Stimulated activated CD8-positive, alpha-beta memory T cell treated with anti-CD3 and anti-CD28 coated beads, Interleukin-2, amount 100 ng/mL, for 1 hour (primary cell): ENCODE measurements at places on chromosomes 1 and 21.
A peak's percentile ranks its signal among the peaks of the same experiment; 100 is the strongest.

GRCh38 chr1:247304031-247304430 is 27.6 kb downstream of the ZNF496 start:
- no peak for DNase-seq

DNA sequence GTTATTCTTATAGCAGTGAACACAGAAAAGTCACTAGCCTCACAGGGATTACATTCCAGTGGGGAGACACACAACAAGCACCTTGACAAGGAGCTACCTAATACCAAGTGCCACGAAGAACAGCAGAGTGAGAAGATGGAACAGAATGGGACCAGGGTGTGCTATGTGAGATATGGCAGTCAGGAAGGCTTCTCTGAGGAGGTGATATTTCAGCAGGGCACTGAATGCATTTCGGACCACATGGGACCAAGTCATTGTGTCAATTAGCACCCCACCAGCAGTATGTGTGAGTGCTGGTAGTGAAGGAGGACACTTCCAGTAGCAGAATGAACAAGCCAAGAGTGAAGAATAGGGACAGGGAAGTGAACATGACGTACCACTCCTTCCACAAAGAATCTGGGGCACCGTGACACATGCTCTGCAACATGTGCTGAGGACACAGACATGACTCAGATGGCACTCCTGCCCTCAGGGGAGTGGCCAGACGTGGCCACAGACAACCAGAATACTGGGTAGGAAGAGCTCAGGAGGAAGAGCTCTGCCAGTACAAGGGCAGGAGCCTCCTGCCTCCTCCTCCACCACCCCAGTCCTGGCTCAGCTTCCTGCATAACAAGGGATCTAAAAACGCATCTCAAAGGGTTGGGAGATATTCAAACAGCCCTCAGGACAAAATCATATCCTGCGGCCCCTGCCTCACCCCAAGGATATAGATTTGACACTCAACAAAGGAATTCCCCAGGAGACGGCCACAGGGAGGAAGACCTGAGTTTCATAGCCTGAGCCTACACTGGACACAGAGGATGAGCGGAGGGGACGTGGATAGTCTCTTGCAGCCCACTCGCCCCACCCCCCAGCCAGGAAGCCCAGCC is 102.5 kb downstream of the TRABD2B start:
- no peak for DNase-seq

DNA sequence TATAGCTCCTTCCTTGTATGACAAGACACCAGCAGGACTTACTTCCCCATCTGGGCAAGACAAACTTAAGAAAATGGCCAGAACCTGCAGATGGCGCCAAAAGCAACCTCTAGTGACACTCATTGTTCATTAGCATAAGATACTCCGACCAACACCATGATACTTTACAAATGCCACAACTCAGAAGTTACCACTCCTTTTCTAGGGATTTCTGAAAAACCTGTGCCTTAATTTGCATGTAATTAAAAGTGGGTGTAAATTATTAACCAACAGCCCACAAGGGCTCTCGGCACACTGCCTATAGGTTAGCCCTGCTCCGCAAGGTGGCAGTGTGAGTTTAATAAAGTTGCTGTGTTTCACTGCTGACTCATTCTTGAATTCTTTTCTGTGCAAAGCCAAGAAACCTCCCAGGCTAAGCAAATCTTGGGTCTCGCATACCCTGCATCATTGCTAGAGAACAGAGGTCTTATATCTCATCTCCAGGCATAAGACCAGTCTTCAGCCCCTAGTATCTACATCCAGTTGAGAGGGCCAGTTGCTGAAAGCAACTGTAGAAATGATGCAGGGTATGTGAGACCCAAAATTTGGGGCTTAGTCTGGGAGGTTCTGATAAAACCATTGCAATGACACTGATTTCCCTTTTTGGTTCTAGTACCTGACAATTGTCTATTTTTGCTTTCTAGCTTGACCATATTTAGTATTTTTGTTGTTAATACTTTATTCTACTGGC is 86.4 kb downstream of the FAF1 start:
- DNase-seq: peak; percentile 27

DNA sequence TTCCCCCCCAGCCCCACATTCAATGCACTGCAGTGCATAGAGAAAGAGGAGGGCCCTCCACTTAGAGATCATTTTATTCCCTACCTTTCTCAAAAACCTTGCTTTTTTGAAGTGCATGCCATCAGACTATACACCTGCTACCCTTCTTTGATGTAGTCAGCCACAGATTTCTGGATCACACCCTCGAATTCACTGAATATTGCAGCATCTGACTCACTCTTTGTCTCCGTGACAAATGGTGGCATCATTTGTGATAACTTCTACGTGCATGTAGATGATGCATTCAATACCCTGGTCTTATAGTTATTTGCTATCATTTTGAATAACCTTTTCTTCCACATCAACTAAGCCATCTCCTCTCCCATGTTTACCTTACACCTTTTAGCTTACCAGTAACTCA is 310.3 kb upstream of the SGIP1 start:
- no peak for DNase-seq

DNA sequence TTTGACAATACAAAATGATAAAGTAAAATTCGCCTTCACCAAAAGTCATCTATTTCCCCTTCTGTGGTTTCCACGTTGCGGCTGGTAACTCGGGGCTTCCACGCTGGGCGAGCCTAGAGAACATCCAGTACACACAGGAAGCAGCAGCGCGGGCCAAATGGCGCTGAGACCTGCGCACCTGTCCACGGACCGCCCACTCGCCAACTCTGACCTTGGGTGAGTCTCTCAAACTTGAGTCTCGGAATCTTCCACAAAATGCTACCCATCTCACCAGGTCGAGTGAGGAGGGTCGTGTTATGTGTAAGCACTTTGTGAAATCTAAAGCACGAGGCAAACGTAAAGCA is 820 bp upstream of the TTF2 start:
- peak; percentile 45 for DNase-seq

- DNase-seq: no peak
Measured at GRCh38 chr1:14039582-14040430, 339.8 kb downstream of the PRDM2 start.

DNA sequence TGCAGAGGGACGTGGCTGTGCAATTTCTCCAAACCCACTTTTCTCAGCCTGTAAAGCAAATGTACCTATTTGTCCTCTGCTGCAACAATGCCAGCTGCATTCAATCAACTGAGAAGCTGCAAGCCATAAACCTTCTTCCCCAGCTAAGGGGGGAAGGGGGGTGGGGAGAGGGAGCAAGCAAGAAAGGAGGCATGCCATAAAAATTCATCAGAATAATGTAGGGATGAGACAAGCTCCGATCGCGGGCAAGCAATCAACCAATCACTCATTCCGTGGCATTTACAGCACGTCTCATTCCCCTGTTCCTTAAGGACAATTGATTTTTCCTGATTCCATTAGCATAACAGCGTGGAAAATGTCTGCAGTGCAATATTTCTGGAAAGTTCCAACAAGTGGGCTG is 144.8 kb downstream of the DMRTA2 start:
- DNase-seq: no peak

DNA sequence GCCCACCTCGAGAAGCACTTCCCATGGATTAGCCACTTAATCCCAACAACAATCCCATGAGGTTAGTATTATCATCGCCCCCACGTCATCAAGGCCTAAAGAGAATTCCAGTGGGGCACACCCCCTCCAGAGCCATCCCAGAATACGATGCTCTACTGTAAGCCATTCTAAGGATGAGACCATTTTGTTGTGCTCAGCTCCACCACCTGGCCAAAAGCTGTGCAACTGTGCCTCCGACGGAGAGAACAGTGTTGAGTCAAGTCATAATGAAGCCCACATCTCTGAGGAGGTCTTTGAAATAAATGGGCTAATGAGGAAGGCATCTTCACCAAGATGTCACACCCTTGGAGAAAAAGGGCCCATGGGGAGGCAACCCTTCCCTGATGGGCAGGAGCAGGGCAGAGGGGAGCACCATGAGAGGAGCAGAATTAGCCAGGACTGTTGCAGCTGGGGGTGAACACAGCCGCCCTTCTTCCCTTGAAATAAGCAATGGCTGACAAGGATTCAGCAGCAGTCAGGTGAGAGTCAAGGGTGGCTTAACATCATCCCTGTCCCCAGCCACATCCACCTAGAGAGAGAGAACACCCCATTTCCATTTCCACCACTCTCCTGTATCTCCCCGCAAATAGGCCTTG is 14.6 kb downstream of the SYF2 start:
- no peak for DNase-seq

GRCh38 chr21:32308696-32309095 is 10.0 kb downstream of the MRAP start:
- no peak for DNase-seq

GRCh38 chr21:41761211-41761933 is 5.5 kb downstream of the RIPK4 start:
- DNase-seq: no peak

GRCh38 chr1:39900662-39901463 is 854 bp downstream of the MYCL start:
- DNase-seq: no peak

- DNase-seq: no peak
Measured at GRCh38 chr1:116368241-116368640, 4.8 kb upstream of the ATP1A1 start.

GRCh38 chr1:41689558-41689981 is 205.1 kb upstream of the EDN2 start:
- DNase-seq: no peak

GRCh38 chr1:167086033-167086432 is 4.1 kb downstream of the GPA33 start:
- DNase-seq: no peak

GRCh38 chr1:109255097-109255651 is 5.8 kb downstream of the CELSR2 start:
- DNase-seq: no peak

GRCh38 chr1:63714482-63714760 is 59.4 kb upstream of the ROR1 start:
- DNase-seq: no peak

DNA sequence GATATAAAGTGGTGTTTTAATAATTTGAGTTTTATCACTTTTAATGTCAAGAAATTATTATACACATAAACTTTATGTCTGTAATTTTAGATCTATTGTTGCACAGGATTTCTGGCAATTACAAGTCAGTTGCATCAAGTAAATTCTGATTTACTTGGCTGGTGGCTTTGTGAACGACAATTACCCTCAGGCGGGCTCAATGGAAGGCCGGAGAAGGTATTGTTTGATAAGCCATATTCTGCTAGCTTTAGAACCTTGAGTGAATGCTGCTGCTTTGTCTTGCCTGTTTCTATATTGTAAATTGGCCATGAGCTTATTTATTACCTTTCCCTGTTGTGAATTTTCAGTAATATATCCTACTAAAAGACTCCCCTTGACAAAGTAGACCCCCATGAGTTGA is 4.6 kb upstream of the MSH4 start:
- DNase-seq: no peak

DNA sequence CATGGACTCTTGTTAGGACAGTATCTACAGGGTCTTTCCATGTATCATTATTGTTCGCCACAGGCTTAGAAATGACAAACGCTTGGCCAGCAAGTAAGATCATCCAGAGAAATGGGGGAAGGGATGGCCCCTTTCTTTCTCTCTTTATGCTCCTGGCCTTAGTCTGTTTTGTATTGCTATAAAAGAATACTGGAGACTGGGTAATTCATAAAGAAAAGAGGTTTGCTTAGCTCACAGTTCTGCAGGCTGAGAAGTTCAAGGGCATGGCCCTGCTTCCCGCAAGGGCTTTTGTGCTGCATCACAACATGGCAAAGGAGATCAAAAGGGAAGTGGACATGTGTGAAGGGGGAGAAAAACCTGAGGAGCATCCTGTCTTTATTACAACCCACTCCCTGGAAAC is 41.0 kb downstream of the DNTTIP2 start:
- no peak for DNase-seq

DNA sequence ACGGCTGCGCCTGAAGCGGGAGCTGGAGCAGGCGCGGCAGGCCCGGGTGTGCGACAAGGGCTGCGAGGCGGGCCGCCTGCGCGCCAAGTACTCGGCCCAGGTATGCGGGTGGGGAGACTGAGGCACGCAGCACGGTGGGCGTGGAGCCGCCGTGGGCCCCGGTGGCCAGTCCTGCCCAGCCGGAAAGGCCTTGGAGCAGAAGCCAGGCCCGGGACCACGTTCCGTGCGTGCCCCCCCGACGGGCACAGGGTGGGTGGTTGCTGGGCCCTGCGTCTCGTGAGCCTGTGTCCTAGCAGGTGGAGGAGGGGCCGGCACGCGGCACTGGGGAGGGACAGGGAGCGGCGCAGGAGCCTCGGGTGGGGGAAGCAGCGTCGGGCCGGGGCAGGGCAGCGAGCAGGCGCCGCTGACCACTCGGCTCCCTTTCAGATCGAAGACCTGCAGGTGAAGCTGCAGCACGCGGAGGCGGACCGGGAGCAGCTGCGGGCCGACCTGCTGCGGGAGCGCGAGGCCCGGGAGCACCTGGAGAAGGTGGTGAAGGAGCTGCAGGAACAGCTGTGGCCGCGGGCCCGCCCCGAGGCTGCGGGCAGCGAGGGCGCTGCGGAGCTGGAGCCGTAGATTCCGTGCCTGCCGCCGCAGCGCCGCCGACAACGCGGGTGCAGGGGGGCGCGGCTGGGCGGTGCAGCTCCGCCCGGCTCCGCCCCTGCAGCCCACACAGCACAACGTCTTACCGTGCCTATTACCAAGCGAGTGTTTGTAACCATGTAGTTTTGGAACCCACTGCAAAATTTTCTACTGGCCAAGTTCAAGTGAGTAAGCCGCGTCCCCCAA is 78.2 kb downstream of the SKI start:
- no peak for DNase-seq

DNA sequence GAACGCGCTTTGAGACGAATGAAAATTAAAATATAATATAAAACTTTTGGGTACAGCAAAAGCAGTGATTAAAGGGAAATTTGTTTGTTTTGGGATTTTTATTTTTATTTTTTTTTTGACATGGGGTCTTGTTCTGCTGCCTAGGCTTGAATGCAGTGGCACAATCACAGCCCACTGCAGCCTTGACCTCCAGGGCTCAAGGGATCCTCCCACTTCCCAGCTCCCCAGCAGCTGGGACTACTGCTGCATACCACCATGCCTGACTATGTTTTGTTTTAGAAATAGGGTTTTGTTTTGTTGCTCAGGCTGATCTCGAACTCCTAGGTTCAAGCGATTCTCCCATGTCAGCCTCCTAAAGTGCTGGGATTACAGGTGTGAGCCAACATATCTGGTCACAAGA is 30.3 kb downstream of the USP24 start:
- DNase-seq: no peak

DNA sequence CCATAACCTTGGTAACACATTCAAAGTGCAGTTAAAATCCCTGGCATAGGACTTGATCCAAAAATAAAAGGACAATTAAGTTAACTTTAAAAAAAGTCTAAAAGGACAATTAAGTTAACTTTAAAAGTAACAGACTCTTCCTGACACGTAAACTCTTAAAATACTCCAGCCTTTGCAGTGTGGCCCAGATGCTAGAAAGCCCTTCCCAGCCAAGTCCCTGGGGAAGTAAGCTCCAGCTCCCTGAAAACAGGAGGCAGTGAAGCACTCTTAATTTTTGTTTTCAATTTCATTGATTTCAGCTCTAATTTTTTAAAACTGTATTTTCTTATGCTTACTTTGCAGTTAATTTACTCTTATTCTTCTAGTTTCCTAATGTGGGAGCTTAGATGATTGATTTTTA is 5.1 kb upstream of the AIM2 start:
- DNase-seq: no peak

DNA sequence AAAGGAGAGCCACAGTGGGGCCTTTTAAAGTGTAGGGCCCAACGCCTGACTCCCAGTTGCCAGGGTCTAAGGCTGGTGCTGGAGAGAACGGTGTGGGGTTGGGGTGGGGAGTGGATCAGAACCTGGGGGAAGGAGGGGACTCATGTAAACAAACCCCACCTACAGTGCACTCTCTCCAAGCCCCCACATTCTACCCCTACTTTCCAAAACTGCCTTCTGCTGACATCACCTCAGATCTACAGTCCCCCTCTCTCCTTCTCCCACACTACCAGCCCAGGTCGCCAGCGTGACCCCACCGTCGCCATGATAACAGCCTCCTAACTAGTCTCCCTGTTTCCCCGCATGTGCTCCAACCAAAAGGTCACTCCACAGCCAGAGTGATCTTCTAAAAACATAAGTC is 26.6 kb downstream of the TNNT2 start:
- no peak for DNase-seq
